IMR-90 (cell line): ENCODE measurements at places on chromosomes 2 and 18. TPM values are rescaled to one million over a fixed set of nuclear protein-coding genes. Genes with fewer than 3 reads are reported as not detected.
A peak's percentile ranks its signal among the peaks of the same experiment; 100 is the strongest.

The PTRHD1 gene
- polyA plus RNA-seq = 30.9 and 40.2 TPM in 2 replicates

The KATNAL2 gene
- polyA plus RNA-seq = 1.4 and 2.3 TPM in 2 replicates

The AOX1 gene
- polyA plus RNA-seq = 18.7 and 21.7 TPM in 2 replicates

The TWIST2 gene
- 33.6 and 40.0 TPM in 2 replicates for polyA plus RNA-seq

The CHRNA1 gene
- polyA plus RNA-seq = 0.75 and 1.2 TPM in 2 replicates

The TGFA gene
- polyA plus RNA-seq = not detected in 2 replicates

The CYP27C1 gene
- polyA plus RNA-seq = not detected in 2 replicates

The ALLC gene
- polyA plus RNA-seq = not detected in 2 replicates

The SDC1 gene
- polyA plus RNA-seq = 28.3 and 38.8 TPM in 2 replicates

The ITPRIPL1 gene
- polyA plus RNA-seq = 0.84 and 0.99 TPM in 2 replicates

The CPO gene
- not detected in 2 replicates for polyA plus RNA-seq

GRCh38 chr2:121019071-121019470, 265.9 kb downstream of the TFCP2L1 start:
- DNase-seq = peak; percentile 8

GRCh38 chr2:85184990-85185389, 51.8 kb downstream of the TCF7L1 start:
- no peak for DNase-seq

DNA sequence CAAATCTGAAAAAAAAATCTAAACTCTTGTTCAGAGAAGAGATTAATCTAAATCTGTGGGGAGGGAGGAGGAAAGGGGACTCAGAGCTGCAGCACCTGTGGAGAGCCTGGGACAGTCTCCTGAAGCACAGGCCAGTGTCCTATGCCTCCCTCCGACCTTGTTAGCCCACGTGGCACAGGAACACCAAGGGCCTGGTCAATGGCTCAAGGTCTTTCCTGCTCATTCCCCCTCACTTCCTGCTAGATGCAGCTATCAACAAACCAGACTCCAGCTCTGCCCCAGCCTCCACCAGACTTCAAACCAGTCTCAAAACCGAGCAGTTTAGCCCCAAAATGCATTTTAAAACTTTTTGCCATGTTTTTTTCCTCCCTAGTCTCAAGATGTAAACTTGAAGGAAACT, 20.1 kb upstream of the SULT1C3 start:
- no peak for DNase-seq

DNA sequence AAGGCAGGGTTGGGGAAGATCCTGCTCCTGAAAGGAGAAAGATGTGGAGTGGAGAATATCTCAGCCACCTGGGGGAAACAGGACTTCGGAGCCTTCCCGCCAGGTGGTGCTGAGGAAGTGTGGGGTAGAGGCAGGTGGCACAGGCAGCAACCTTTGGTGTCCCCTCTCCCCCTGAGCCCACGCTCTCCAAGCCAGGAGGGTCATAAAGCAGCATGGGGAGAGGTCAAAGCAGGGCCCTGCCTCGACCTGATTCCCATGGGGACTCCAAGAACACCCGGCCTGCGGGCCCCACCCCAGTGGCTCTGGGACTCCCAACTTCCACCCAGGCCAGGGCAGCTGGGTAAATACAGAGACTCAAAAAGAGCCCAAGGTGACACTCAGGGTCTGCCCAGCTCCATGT, 54.3 kb upstream of the SLC66A3 start:
- no peak for DNase-seq

- peak; percentile 57 for DNase-seq
Observed at GRCh38 chr2:237723602-237724001, 75.0 kb upstream of the RBM44 start.

DNA sequence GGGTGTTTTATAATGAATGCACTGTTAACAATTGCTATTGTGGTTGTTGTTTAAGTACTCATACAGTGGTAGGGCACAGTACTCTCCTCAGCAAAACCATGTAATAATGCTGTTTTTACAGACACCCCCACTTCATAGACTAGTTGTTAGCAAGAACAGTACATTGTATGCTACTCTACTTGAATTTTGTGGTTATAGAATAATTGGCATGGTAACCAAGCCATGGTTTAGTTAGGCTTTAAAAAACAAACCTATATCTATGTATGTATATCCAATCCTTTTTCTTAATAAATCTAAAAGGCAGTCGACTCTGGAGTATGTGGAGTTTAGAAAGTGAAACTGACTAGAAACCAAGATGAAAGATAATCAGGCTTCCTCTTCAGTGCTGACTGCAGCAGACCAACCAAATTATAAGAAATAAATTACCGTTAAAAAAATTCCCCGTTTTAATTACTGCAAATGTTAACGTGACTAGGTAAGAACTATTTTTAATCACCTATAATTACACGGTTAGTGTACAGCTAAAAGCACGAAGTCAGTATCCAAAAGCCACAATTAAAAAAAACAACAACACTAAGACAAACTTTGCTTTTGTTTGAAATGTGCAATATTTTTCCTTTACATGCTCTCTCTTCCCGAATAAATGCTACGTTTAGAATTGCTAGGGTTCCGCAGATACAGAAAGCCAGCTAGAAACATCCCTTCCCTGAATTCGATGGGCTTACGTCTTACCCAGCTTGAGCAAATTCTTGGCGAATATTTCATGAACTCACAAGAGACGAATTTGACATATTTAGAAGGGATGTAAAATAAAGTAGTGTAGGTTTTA, 113.3 kb upstream of the SERTAD2 start:
- DNase-seq = peak; percentile 53

GRCh38 chr2:203719456-203720410, 13.3 kb downstream of the CD28 start:
- no peak for DNase-seq

GRCh38 chr2:220240641-220241040, 613.2 kb downstream of the SLC4A3 start:
- no peak for DNase-seq

- DNase-seq = no peak
Observed at GRCh38 chr18:41155910-41156851, 798.9 kb upstream of the PIK3C3 start.

DNA sequence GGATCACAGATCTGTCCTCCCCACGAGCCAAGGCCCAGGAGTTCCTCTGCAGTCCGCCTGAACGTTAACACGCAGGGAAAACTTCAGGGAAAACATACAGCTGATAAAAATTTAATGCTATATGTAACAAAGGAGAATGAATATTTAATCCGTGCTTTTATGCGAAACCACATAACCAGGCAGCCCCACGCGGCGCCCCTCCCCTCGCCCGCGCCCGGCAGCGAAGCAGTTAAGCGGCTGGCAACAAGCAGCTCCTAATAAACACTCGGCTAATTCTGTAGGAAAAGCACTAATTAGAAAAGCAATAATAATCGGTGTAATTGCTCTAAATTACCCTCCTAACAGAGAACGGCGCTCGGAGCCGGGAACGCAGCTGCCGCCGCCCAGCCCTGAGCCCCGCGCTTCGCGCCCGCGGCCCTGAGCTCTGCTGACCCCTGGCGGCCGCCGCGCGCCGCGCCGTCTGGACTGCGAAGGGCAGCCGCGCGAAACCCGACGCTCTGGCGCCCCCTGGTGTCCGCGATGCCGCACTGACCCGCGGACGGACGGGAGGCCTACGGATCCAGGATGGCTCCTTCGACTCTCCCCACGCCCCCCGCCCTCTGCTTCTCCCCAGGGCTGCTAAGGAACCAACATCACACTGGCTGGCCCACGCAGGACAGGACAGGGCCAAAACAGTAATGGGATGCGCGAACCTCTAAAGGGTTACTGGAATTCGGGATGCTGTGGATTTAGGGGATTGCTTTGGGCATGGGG, 181.4 kb downstream of the SMAD2 start:
- peak; percentile 37 for DNase-seq

- DNase-seq = peak; percentile 68
Observed at GRCh38 chr2:146572598-146572997, 1272.2 kb upstream of the ACVR2A start.

GRCh38 chr2:24830351-24830750, 37.1 kb downstream of the CENPO start:
- DNase-seq = peak; percentile 50

DNA sequence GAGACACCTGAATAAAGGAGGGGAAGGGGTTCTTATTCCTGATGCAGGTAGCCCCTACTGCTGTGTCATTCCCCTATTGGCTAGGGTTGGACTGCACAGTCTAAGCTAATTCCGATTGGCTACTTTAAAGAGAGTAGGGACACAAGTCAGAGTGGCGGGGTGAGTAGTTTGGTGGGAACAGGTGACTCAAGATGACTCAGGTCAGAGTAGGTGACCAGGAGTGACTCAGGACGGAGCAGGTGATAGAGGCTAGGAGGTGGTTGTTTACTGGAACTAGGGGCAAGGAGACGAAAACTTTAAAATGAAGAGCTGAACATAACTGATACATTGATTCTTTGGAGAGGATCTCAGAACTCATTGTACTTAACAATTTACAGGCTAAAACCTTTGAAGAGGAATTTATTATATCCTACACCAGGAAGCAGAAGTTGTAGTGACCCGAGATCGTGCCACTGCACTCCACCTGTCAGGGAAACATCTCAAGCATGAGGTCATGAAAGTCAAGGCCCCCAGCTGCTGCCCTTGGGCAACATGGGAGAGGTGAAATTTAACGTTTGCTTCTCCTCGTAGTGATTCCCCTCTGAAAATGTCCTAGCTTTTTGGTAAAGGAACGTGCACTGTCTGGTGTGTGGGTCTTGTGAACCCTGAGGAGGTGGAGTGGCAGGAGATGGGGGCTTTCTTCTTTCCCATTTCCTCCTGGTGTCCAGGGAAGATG, 4.5 kb upstream of the CYP27A1 start:
- DNase-seq = no peak

GRCh38 chr18:32200766-32201165, 10.9 kb downstream of the MEP1B start:
- DNase-seq = no peak

- DNase-seq = no peak
Observed at GRCh38 chr2:98730707-98731040, 258 bp downstream of the MGAT4A start.

GRCh38 chr2:156532989-156533388, 96.8 kb downstream of the GPD2 start:
- no peak for DNase-seq

DNA sequence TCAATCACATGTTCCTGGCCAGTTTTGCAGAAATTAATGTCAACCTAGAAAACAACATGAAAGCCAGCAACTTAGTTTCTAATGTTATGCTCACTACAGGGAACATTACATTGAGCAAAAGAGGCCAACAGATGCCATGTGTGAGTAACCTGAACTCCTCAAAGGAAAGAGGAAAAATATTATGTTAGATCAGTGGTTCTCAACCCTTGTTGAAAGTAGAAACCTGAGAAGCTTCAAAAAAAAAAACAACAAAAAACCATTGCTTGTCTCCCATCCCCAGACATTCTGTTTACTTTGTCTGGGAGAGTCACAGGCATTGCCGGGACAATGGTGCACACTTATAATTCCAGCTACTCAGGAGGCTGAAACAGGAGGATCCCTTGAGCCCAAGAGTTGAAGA, 57.7 kb downstream of the METTL4 start:
- DNase-seq = peak; percentile 21

- no peak for DNase-seq
Observed at GRCh38 chr2:222734703-222735014, 63.2 kb downstream of the MOGAT1 start.

DNA sequence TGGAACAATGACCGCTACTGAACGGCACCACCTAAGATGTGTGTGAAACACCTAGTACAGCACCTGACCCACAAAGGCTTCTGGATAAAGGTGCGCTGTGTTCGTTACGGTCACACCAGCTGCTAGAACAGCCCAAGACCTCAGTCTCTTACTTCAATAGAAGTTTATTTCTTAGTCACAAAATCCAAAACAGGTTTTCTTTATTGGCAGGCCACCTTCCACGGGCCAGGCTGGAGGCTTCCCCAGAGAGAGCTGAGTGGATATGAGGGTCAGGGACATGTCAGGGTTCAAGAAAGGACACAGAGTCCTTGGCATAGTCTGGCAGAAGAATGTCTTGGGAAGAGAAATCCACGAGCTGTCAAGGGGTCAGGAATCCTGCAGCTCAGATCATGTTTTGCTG, 92.2 kb downstream of the COL6A3 start:
- DNase-seq = no peak

DNA sequence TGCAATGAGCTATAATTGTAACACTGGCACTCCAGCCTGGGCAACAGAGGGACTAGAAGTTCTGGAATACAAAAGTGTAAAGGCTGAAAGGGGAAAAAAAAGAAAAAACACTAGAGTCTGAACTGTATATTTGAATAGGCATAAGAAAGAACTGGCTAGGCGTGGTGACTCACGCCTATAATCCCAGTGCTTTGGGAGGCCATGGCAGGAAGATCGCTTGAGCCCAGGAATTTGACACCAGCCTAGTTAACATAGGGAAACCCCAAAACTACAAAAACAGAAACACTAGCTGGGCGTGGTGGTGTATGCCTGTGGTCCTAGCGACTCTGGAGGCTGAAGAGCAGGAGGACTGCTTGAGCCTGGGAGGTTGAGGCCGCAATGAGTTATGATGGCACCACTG, 70.6 kb downstream of the SAP130 start:
- DNase-seq = no peak
